ENCODE measurements at places on chromosomes 1 and 21.

DNA sequence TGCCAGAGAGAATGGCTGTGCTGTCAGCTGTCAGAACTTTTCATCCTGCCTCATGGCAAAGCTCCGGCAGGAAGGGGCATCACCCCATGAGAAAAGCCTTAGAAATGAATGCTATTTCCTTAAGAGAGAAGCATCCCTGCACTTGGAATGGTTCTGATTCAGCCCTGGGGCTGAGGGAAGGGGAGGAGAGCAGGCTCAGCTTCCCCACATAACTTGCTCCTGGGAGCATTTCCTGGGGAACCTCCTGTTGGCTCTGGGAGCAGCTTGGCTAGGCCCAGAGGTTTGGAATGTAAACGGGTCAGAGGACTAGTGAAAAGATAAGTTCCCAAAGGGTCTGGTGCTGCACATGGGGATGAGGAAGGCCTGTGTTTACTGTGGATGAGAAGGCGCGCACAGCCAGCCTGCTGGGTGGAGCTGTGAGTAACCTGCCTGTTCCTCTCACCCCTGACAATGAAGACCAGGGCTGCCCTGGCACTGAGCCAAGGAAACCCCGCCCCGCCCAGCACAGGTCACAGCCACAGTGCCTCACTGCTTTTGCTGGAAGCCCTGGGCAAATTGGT, 5.0 kb downstream of the PRELP start:
- DNase-seq, result peak; percentile 91

- DNase-seq, result no peak
Measured at GRCh38 chr1:87528754-87529517, 200.3 kb downstream of the LMO4 start.

GRCh38 chr21:39650801-39651200, 38.1 kb downstream of the B3GALT5 start:
- DNase-seq, result no peak

- DNase-seq, result no peak
Measured at GRCh38 chr1:203126866-203127665, 460 bp upstream of the ADORA1 start.

DNA sequence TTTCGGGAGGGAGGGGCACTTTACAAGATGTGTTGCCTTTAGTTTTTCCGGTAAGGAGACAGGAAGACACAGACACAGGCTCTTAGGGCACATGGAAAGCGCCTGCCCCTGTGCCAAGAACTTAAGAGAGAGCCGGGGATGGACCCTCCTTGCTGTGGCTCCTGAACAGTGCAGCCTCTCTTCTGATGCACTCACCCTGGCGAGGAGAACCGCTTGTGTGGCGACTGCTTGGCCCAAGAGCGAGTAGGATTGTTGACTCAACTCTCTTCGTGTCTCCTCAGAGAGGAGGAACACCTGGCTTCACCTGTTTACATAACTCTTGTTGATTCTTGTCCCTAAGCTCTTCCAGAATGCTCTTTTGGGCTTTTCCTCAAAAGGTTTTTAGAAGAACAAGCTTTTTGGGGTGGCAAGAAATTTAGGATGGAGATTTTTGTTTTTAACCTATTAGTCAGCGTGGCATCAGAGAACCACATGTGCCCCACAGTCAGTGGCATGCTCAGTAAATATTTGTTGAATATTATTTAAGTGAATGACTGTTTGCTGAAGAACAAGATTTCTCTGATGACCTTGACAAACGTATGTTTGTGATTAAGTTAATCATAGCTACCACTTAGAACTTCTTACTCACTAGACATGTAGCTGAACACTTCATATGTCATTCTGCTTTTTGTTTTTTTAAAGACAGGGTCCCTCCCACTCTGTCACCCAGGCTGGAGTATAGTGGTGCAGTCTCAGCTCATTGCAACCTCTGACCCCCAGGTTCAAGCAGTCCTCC, 60.6 kb downstream of the NFIA start:
- no peak for DNase-seq

- DNase-seq, result no peak
Measured at GRCh38 chr1:204296431-204296988, 63.2 kb downstream of the PLEKHA6 start.

DNA sequence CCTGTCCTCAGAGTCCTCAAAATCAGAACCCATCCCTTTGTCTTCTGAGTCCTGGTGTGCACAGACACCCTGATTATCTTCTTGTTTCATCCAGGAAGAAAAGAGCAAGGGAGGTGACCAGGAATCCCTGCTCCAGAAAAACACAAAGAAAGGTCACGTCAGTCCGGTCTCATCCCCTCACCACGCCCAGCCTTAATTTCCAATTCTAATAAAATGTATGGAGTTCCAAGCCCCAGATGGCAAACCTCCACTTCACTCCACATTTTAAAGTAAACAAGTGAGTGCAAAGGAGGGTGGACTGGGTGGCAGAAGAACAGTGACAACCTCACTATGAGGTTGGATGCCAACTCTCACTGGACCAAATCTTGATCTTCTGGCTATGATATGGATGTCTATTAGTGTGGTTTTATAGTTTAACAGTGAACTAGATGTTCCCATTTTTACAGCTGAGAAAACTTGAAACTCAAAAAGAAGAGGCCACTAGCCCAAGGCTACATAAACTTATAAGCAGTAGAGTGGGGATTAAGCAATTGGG, 22.0 kb downstream of the ZNF697 start:
- DNase-seq, result no peak

GRCh38 chr1:43796111-43796581, 88.8 kb downstream of the ST3GAL3 start:
- DNase-seq, result peak; percentile 76

- peak; percentile 61 for DNase-seq
Measured at GRCh38 chr1:211928993-211929637, 98.6 kb upstream of the LPGAT1 start.

DNA sequence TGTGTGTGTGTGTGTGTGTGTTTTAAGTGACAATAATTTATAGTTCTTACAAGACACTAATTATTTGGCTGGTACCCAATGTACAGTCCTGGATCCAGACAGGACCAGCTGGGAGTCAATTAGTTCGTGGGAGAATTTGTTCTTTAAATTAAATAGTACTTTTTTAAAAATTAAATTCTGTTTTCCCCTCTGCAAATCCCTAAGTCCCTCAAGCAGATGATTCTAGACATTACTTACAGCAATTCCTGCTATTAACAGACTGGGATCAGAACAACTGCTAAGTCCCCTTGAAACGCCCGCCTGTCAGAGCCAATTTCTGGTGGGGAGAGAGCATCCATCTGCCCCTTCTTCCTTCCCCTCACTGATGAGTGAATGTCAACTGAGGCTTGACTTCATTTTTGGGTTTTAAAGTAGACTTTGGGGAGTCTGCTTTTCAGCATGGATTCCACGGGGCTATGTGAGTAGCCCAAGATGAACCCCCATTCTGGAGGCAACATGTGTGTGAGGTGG, 83.9 kb downstream of the SMYD2 start:
- DNase-seq, result no peak

GRCh38 chr1:179937668-179938254, 16.8 kb upstream of the CEP350 start:
- no peak for DNase-seq

GRCh38 chr1:41695118-41695745, 210.7 kb upstream of the EDN2 start:
- DNase-seq, result peak; percentile 48

- no peak for DNase-seq
Measured at GRCh38 chr1:107533436-107533835, 392.6 kb downstream of the NTNG1 start.

GRCh38 chr1:90394247-90394646, 322.9 kb downstream of the BARHL2 start:
- DNase-seq, result no peak

- no peak for DNase-seq
Measured at GRCh38 chr1:111202366-111202706, 1.9 kb upstream of the DENND2D start.

DNA sequence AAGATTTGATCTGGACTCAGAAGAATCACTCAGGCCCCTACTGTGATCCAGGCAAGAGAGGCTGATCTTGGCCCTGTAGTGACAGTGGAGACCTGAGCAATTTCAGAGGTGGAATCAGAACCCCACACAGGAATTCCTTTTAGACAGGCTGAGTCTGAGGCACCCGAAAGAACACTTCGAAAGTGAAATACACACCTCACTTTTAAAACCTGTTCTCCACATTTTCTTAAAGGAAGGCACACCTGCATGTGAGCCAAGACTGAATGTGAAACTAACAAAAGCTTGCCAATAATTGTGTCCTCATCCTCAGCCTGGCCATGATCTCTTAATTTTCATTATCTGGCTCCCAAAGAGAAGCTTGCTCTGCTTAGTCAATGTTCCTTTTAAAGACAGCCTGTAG, 32.2 kb downstream of the SIPA1L2 start:
- no peak for DNase-seq

DNA sequence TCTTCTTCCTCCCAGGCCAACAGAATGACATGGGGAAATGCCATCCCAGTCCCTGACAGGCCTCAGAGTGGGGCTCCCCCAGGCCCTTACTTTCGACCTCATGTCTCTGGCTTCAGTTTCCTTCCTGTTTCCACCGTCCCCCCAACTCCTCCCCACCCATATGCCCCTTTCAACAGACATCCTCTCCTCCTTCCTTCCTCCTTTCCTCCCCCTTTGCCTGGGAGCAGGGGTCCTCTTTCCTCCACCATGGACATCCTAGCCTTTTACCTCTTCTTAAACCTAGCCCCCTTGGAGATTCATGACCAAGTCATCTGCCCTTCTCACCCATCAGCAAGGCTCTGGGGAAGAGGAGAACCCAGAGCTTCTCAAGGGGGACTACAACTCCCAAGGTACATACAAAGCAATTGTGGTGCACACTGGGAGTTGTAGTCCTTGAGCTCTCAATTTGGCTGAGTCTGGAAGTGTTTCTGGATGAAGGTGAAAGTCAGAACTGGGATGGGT, 4.0 kb downstream of the ZBTB7B start:
- DNase-seq, result no peak

GRCh38 chr1:9376886-9377333, 84.2 kb downstream of the SPSB1 start:
- peak; percentile 41 for DNase-seq

GRCh38 chr1:223233019-223233409, 90.0 kb upstream of the TLR5 start:
- DNase-seq, result no peak

- DNase-seq, result no peak
Measured at GRCh38 chr1:173733912-173734311, 19.1 kb downstream of the KLHL20 start.

- no peak for DNase-seq
Measured at GRCh38 chr1:175188936-175189335, 3.6 kb downstream of the KIAA0040 start.

DNA sequence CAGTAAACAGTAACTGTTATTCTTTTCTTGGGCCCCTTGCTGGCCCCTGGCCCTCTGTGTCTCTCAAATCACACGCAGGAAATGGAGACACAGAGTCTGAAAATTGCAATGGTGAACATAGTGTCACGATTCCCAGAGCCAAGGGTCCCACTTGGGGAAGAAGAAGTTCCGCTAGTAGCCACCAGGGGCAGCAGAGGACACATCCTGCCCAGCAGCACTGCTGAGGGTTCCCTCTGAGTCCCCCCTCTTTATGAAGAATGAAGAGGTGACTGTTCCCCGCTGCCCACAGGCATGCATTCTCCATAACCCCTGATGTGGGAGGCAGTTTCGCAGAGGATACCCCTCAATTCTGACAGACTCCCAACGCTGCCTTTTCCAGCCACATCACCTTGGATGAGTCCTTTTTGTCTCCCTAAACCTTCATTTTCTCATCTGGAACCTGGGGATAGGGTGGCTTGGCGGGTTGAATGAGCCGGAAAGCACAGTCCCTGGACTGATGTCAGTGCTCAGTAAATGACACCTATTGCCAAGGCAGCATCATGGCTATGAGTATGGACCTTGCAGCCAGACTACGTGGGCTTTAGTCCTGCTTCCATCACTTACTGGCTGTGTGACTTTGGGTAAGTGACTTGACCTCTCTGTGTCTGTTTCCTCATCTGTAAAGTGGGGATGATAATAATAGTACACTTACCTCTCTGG, 238.0 kb upstream of the TMEM51 start:
- peak; percentile 36 for DNase-seq

DNA sequence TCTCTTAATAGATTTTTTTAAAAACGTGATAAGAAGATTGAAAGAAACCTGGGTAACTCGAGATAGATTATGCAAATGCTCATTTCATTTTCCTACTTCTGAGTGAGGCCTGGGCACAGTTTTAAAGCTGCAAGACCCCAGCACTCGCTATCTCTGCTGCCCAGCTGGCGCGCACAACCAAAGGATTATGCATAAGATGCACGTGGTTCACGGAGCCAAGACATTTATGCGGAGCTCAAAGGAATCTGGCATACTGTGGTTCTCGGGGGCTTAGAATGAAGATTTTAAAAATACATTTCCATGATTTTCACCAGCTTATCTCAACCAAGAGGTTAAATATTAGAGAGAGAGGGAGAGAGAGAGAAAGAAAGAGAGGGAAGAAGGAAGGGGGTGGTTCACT, 210.9 kb downstream of the DSCAM start:
- DNase-seq, result no peak

GRCh38 chr1:200512191-200512590, 102.4 kb upstream of the ZNF281 start:
- DNase-seq, result peak; percentile 83

DNA sequence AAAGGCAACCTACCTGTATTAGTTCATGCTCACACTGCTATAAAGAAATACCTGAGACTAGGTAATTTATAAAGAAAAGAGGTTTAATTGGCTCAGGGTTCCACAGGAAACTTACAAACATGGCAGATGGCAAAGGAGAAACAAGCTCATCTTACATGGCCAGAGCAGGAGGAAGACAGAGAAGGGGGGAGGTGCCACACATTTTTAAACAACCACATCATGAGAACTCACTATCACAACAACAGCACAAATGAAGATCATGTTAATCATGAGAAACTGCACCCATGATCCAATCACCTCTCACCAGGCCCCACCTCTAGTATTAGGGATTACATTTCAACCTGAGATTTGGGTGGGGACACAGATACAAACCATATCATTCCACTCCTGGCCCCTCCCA, 90.6 kb upstream of the KCTD3 start:
- peak; percentile 27 for DNase-seq

DNA sequence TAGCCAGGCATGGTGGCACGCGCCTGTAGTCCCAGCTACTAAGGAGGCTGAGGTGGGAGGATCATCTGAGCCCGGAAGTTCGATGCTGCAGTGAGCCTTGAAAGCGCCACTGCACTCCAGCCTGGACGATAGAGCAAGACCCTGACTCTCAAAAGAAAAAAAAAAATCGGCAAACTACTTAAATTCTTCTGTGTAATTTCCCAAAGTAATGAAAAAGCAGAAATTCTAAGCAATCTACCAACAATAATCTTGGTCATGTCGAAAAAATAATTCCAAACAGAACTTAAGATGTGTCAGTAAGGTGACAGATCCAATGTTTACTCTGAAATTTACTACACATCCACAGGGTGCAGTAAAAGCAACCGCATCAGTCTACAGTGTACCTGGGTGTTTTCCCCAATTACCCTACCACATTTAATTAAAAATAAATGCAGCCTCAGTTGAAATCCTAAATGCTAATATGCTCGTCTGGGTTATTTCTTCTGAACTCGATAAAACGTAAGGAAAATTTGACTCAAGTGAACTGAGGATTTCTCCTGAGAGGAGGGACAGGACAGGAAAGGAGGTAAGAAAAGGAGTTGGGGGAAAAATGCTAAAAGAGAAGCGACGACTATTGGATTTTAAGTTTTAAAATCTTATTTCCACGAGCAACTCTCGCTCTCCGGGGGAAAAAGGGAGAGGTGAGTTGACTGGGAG, 801 bp downstream of the EPRS1 start:
- peak; percentile 7 for DNase-seq

Data from HT1080 (cell line).